ENCODE measurements at places on chromosomes 7 and 10.
A peak's percentile ranks its signal among the peaks of the same experiment; 100 is the strongest.

GRCh38 chr7:45140827-45141226, 16.8 kb upstream of the RAMP3 start:
- DNase-seq = no peak

DNA sequence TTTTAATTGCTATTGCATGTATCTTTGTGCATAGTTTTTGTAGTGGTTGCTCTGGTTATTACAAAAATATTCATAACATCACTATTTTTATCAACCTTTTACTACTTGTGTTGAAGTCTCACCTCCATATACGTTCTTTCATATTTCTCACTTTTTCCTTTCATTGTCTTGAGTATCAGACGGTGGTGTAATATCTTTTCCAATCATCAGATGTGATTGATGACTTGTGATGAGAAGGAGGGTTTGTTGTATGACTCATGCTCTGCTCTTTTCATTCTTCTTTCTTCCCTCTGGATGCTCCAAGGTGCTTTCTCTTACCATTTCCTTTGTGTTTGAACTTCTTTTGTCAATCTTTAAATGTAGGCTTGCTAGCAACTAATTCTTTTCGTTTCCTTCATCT, 310.2 kb downstream of the TNS3 start:
- DNase-seq = no peak

DNA sequence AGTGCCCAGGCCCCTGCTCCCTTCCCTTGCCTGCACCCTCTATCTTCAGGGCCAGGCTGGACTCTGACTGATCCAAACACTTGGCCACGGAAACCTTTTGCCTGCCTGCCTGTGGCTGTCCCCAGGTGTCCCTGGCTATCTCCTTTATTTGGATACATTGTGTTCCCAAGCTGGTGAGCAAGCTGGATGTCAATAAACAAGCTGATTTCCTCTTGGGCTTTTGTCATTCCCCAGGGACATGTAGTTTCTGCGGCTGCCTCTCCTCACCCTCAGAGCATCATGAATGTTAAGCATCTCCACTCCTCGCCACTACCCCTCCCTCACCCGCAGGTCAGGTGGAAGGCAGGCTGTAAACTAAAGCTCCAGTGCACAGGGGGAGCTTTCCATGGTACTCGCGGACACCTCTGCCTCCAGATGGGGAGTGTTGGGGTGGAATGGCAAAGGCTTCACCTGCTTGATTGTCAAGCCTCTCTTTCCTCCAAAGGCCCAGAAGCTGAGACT, 6.9 kb downstream of the GHRHR start:
- no peak for DNase-seq

GRCh38 chr10:76287856-76288255, 856.4 kb downstream of the LRMDA start:
- DNase-seq = no peak

DNA sequence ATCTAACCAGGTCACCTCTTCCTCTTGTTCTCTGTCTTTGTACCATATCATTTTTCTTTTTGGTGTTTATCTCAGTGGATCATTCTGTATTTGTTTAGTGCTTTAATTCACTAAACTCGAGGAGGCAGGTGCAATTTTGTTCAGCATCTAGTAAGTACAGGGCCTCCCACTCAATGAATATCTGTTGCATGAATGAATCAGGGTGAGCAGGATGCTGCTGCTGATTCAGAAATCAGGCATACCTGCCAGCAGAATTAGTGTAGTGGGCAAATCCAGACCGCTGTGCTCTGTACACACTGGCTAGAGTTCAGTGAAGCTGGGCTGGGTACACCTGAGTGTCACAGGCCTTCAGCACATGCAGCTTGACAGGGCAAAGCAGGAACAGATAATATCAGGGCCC, 511.9 kb downstream of the SUGCT start:
- DNase-seq = no peak

DNA sequence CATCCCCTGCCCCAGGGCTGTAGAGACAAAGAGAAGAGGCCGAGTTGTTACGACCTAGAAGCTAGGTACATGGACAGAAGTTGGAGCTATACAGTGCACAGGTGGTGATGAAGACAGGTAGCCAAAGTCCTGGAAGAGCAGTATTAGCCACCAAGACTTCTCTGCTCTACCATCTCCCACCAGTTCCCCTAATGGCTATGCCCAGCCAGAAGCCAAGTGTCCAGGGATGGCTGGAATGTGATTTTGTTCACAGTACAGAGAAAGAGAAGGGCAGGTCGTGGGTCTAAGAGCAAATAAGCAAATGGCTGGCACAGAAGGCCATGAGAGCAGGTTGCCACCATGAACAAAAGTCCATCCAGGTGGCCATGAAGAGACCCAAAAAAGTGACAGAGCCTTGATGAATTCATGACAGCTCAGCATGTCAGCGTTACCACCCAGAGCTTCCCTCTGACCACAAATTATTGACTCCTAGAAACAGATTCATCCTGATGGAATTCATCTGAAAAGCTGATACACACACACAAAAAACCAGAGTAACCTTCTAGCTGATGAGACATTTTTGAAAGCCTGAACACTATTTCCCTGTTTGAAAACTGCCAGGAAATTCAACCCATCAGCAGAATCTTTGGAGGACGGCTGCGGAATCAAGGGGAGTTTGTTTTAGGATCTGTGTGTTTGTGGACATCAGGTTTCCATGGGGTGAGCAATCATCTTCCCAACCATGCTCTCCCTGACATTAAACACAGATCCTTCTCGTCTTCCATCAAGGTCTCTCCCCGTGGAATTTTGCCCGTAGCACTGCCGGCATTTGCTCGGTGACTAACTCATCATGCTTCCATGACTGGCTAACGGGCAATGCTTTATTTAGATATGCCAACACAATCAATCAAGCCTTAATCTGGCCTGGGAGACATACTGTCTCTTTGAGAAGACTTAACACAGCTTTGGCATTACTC, 906.7 kb upstream of the AUTS2 start:
- DNase-seq = no peak

DNA sequence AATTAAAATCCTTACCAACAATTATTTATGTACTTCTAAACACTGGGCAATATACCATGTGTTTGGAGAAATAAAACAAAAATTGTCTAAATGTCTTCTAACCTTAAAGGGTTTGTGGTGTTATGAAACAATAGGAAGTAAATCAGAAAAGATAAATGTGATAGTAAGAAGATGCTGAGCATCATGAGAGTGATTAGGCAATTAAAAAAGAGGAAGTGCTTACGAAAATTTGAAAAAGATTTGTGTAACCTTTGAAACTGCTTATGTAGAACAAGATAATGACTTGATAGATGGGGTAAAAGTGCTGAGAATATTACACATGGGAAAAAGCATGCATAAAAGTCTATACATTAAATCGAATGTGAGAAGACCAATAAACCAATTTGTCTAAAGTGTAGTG, 573.4 kb upstream of the CNTNAP2 start:
- no peak for DNase-seq

DNA sequence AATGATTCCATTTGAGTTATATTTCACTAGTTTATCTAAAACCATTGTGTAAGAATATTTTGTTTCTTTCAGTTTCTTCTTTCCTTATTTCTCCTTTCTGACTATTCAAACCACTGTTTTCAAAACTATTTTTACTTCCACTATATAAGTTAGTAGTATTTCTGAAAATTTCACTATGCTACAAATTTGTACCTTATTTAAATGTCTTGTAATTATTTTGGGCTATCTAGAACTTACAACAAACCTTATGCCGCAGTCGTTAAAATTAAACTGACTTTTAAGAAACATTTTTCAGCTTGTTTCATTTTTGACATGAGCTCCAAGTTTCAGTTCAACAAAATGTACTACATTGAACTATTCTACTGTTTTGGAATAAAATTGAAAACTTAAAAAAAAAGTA, 1.8 kb downstream of the TFEC start:
- DNase-seq = no peak

- no peak for DNase-seq
Measured at GRCh38 chr10:77500754-77501151, 136.9 kb downstream of the KCNMA1 start.

DNA sequence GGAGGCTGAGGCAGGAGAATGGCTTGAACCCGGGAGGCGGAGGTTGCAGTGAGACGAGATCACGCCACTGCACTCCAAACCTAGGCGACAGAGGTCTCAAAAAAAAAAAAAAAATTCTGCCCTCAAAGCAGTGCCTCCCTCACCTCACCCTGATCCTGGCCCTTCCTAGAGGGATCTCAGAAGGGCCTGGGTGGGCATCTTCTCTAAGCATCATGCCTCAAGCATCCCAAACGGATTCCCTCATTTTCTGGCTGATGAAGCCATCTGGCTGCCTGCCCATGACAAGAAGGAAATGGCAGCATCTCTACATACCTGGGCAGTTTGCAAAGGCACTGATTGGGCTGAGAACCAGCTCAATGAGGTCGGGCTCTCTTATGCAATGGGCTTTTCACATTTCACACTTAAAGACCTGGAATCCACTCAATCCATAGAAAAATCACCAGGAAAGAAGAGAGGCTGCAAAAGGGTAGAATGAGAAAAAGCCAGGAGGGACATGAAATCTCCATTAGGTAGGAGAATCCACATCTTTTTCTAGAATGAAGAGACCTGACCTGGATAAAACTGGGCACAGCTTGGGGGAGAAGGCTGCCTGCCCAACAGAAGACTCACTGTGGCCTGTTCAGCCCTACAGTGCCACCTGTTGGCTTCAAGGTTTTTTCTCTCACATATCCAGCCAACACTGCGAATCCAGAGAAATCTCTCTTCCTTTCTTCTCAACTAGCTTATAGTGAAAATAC, 48.1 kb downstream of the PDLIM1 start:
- DNase-seq = peak; percentile 47

- no peak for DNase-seq
Measured at GRCh38 chr10:96619796-96620773, 33.3 kb upstream of the TM9SF3 start.

All from activated CD4-positive, alpha-beta T cell treated with anti-CD3 and anti-CD28 coated beads for 48 hours (primary cell).